ENCODE measurements at places on chromosomes 2 and 18. TPM values are rescaled to one million over a fixed set of nuclear protein-coding genes. Genes with fewer than 3 reads are reported as not detected.

DNA sequence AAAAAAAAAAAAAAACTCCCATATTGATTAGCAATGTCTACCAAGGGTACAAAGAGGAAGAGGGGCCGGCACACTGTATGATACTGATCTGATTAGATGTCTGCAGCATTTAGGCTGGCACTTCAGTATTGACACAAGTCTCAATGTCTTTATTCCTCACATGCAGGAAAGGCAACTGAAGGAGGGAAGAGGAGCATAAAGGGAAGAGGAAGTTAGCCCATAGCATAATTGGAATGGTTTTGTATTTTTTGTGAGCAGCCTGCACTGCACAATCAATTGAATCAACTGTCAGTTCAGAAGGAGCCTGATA is 79.0 kb downstream of the DNER start:
- H3K36me3 ChIP-seq, result no peaks in the 10 kb centered on the region
- H3K4me1 ChIP-seq, result no peaks in the 10 kb centered on the region
- no peak overlapping the region for H3K27ac ChIP-seq
- no peaks in the 10 kb centered on the region for H3K27me3 ChIP-seq
- no peak overlapping the region for H3K4me3 ChIP-seq

GRCh38 chr18:76489081-76489480 is 6.0 kb downstream of the ZNF516 start:
- no peak for DNase-seq
- H3K36me3 ChIP-seq, result no peaks in the 10 kb centered on the region
- no peak overlapping the region for H3K4me3 ChIP-seq
- no peaks in the 10 kb centered on the region for H3K27me3 ChIP-seq
- H3K4me1 ChIP-seq, result peaks cover 63% of the 10 kb centered on the region

DNA sequence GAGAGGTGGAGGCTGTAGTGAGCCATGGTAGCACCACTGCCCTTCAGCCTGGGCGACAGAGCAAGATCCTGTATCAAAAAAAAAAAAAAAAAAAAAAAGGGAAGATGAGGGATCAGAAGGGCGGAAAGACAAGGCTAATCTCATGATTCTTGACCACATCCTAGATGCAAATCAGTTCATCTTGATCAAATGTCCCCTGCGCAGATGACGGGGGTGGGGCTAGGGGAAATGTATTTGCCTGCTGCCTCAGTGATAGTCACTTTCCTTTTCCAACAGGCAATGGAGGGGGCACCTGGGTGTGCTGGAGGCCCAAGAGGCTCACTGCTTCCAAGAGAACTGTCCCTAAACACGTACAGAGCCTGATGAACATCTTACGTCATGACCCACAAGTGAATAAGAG is 3.7 kb upstream of the EMILIN2 start:
- peaks cover 9% of the 10 kb centered on the region for H3K4me1 ChIP-seq
- H3K27me3 ChIP-seq, result peaks cover 10% of the 10 kb centered on the region
- no peak overlapping the region for H3K4me3 ChIP-seq
- no peak overlapping the region for H3K27ac ChIP-seq
- no peaks in the 10 kb centered on the region for H3K36me3 ChIP-seq

DNA sequence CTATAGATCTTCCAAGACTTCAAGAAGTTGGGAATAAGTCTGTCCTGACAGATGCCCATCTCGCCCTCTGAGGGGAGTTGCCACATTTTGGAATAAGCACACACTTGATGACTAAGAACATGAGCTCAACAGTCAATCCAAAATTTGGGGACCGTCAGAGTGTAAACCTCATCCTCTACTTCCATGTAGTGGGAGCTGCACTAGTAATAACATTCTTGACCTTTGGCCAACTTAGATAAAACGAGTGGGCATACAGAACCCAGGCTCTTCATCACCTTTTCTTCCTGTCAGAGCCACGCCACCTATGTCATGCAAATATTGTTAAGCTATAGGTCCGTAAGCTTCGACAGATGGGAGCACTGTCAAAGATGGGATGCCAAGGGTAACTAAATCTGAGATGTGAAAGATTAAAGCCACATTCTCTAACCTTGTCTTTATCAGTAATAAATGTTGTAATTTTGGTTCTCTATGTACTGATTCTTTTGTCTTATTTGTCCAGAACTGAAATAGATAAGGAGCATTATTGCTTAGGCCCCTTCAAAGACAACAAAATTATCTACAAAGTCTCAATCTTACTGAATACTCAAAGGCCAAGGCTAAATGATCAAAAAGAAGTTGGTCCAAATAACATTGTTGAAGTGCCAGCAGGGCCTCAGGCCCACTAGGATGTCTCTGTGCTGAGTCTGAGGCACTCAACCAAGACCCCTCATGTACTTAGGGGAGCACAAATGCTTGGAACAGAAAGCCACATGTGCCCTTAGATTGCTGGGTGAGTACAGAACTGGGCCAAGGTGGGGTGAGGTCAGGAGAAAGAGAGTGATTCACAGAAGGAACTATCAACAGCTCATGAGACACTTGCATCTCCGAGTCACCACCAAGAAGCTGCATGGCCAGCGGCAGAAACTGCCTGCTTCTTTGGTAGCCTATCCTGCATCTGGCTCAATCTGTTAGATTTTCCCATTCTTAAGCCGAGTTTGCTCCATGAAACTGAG is 15.0 kb downstream of the CDH2 start:
- H3K27ac ChIP-seq, result no peak overlapping the region
- H3K27me3 ChIP-seq, result no peaks in the 10 kb centered on the region
- no peak for DNase-seq
- H3K4me3 ChIP-seq, result no peak overlapping the region
- H3K4me1 ChIP-seq, result no peaks in the 10 kb centered on the region

- H3K4me3 ChIP-seq, result no peak overlapping the region
- H3K27me3 ChIP-seq, result no peaks in the 10 kb centered on the region
- H3K27ac ChIP-seq, result no peak overlapping the region
- no peaks in the 10 kb centered on the region for H3K4me1 ChIP-seq
Observed at GRCh38 chr18:43978174-43978573, 700.9 kb upstream of the SYT4 start.

DNA sequence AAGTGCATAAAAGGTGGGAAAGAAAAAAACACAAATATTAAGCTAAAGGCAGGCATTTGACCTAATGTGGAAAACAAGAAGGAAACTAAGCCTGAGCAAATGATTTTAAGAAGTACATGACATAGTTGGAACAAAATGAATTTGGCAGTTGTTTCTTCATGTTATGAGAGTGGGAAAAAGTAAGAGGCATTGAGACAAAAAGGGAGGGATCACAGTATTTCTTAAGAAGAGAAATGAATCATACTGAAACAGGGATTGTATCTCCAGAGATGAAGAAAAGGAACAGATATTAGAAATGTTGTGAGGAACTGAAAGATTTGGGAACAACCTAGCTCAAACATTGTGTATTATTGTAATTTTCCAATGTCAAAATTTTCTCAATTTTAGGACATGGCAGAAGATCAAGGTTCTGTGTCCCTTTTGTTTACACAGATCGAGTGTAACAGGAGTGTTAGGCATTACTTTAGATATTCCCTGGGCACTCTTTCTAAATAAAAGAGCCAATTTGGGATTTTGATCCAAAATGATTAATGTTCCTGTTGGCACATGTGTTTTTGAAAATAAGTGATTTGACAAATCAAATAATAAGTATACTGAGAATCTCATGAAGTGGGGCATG is 98.6 kb downstream of the CALCRL start:
- H3K4me3 ChIP-seq, result no peak overlapping the region
- no peaks in the 10 kb centered on the region for H3K36me3 ChIP-seq
- no peaks in the 10 kb centered on the region for H3K27me3 ChIP-seq
- no peak for DNase-seq
- peaks cover 15% of the 10 kb centered on the region for H3K4me1 ChIP-seq

- no peaks in the 10 kb centered on the region for H3K36me3 ChIP-seq
- H3K4me3 ChIP-seq, result no peak overlapping the region
- no peak overlapping the region for H3K27ac ChIP-seq
- H3K27me3 ChIP-seq, result no peaks in the 10 kb centered on the region
- H3K4me1 ChIP-seq, result peaks cover 10% of the 10 kb centered on the region
- DNase-seq, result no peak
Observed at GRCh38 chr2:168160897-168161296, 86.5 kb downstream of the STK39 start.

- H3K27me3 ChIP-seq, result no peaks in the 10 kb centered on the region
- DNase-seq, result no peak
- H3K4me1 ChIP-seq, result peaks cover 26% of the 10 kb centered on the region
- H3K36me3 ChIP-seq, result no peaks in the 10 kb centered on the region
Observed at GRCh38 chr2:20584045-20584398, 66.9 kb downstream of the HS1BP3 start.

DNA sequence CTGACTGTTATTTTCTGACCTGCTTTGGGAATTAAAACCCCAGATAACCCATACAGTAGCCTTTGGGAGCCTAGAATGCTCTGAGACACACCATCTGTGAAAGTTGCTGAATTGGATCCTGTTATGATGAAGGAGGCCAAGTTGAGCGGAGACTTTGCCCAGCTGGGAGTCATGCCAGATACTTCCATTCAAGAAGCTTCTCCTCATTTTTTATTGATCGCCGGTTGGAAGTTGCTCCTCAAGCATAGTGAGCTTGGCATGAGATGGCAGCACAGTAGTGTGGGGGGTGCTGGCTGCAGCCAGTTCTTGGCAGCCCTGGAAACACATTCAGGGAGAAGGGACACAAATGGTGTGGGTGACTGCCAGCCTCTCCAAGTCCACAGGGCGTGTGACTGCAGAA is 270.7 kb upstream of the NRP2 start:
- H3K27ac ChIP-seq, result no peak overlapping the region
- DNase-seq, result no peak
- no peak overlapping the region for H3K4me3 ChIP-seq
- H3K4me1 ChIP-seq, result peaks cover 33% of the 10 kb centered on the region

- no peaks in the 10 kb centered on the region for H3K27me3 ChIP-seq
- peaks cover 38% of the 10 kb centered on the region for H3K4me1 ChIP-seq
- H3K36me3 ChIP-seq, result peaks cover 4% of the 10 kb centered on the region
- no peak overlapping the region for H3K4me3 ChIP-seq
Observed at GRCh38 chr2:205758500-205758899, 76.2 kb downstream of the NRP2 start.

- DNase-seq, result no peak
- H3K27ac ChIP-seq, result no peak overlapping the region
- H3K4me3 ChIP-seq, result no peak overlapping the region
Observed at GRCh38 chr18:56721031-56721430, 69.9 kb downstream of the WDR7 start.

NEB gene
- total RNA-seq, result 1.1 TPM

LBH gene
- 18.4 TPM for total RNA-seq

CNDP1 gene
- total RNA-seq, result not detected

SLC14A1 gene
- total RNA-seq, result 1.1 TPM

PPP1CB gene
- total RNA-seq, result 218 TPM

CFAP221 gene
- total RNA-seq, result not detected

PRKAG3 gene
- not detected for total RNA-seq

SP5 gene
- total RNA-seq, result 2.3 TPM

Measured in esophagus squamous epithelium (tissue), 5 donors.